ENCODE measurements at places on chromosomes 3 and 15.

DNA sequence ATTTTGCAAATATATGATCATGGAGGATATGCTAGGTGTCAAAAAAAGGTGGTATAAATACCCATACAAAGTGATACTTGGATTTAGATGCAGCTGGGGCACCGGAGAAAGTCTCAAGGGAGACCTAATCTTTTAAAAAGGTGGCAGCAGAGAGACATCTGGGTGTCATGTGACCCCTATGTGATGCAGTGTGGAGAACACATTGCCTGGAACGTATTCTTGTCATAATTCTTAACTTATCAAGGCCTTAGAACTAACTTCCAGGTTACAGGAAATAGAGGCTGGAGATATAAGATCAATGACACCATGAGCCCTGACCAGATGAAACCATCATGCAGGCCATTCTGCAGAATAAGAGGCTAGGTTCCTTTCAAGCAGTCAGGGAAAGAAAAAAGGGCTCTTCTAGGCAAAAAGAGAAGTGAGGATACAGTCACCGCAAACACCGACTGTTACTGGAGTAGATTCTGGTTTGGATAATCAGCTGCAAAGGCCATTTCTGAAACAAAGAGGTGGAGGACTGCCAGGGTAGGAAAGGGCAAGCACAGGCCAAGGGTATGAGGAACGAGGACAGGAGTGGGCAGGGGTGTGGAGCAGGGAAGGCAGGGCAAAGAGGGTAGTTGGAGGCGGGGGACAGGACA lies 100.6 kb downstream of the OXNAD1 start:
- no peak for DNase-seq

DNA sequence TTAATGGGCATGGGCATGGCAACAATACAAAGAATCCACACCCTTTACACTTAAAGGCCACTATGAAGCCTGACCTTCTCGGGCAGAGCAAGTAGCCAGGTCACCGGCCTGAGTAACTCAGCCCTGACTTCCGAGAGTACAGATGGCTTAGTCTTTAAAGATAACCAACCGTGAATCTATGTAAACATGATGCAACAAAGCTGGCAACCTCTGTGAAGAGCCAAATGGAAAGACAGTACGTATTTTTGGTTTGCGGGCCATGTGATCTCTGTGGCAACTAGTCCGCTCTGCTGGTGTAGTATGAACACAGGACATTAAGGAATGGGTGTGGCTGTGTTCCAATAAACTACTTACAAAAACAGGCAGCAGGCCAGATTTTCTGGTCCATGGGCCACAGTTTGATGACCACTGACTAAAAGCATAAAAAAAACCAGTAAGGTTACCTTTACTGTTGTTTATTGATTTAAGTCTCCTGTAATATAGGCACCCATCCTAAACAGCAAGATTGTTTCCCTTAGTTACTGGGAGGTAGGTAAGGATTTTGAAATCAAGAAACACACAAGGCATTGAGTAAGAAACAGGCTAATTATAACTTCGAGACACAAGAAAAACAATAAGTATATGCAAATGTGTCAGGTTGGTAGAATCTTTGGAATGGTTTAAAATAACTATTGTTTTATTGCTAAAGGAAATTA lies 14.5 kb downstream of the RIOX2 start:
- DNase-seq, result no peak

- no peak for DNase-seq
Measured at GRCh38 chr15:77486542-77487468, 66.1 kb downstream of the HMG20A start.

- DNase-seq, result no peak
Measured at GRCh38 chr15:69316291-69316690, 17.6 kb downstream of the PAQR5 start.

GRCh38 chr3:61562042-61562720 lies 810 bp downstream of the PTPRG start:
- DNase-seq, result no peak

GRCh38 chr15:58686286-58686685 lies 63.2 kb downstream of the ADAM10 start:
- no peak for DNase-seq

- DNase-seq, result no peak
Measured at GRCh38 chr3:5499404-5499803, 311.9 kb downstream of the EDEM1 start.

DNA sequence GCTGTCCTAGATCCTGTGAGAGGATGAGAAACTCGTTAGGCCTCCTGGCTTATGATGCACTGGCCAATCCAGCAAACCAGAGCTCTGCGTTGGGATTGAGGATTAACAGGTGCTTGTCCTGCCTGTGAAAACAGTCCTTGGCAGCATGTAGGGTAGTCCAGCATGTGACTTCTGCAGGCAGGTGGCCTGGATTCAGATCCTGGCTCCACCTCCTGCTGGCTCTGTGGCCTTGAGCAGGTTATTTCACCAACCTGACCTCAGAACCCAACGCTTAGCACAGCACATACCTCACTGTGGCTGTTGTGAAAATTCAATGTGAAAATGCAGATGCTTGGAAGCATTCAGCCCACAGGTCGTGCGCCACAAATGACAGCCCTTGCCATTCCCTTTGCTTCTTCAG lies 33.6 kb downstream of the PLA2G4D start:
- DNase-seq, result no peak

DNA sequence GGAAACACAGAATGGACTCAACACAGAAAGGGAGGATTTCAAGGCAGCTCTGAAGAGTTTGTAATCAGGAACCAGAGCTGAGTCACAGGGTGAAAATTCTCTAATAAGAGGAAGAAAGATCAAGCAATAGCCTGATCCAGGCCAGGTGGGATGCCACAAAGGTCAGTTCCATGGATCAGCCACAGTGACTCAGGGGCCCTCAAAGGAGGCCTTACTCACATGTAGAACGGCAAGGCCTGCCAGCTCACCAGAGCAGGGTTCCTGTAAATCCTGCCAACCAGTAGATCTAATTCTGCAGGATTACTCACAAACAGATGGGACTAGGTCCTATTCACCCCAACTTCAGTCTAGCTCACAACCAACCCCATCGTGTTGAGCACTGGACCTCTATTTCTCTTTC lies 78.3 kb upstream of the PPP2R3A start:
- no peak for DNase-seq

- DNase-seq, result no peak
Measured at GRCh38 chr15:80442728-80443403, 38.7 kb downstream of the ARNT2 start.
